ENCODE measurements at places on chromosomes 7 and 10. TPM values are rescaled to one million over a fixed set of nuclear protein-coding genes. Genes with fewer than 3 reads are reported as not detected.

DNA sequence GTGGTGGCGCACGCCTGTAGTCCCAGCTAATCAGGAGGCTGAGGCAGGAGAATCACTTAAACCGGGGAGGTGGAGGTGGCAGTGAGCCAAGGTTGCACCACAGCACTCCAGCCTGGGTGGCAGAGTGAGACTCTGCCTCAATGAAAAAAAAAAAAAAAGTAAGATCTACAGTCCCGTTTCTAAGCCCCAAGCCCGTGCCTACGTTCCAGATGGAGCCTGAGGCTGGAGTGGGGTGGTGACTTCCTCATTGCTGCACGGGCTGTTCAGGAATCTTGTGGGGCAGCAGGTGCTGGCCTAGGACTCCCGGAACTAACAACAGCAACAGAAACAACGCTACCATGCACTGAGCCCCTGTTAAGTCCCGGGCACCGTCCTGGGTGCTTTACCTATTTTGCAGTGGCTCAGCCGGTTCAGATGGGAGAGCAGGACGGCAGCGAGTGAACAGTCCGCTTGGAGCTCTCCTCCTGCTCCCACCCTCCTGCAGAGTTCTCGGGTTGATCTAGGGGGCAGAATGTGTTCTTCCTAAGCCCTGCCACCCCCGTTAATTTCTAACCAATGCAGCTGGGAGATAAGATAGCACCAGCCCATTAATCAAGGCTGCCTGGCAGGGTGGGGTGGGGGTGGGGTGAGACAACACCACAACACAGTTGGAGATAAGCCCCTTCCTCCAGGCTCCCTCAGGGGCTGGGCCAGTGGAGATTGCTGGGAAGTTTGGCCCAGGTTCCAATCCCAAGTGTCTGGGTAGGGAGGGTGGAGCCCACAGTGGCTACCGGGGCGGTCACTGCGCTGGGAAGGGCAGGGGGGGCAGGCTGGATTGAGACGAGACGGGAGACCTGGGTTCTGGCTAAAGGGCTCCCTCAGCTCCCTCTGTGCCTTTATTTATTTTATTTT is 17.0 kb upstream of the SFRP5 start:
- H3K27ac ChIP-seq: no peak overlapping the region
- H3K27me3 ChIP-seq: no peaks in the 10 kb centered on the region
- H3K4me3 ChIP-seq: no peak overlapping the region
- DNase-seq: no peak

- H3K4me1 ChIP-seq: peaks cover 8% of the 10 kb centered on the region
- H3K36me3 ChIP-seq: no peaks in the 10 kb centered on the region
- no peak for DNase-seq
- peaks cover 20% of the 10 kb centered on the region for H3K27me3 ChIP-seq
- H3K4me3 ChIP-seq: no peak overlapping the region
- no peak overlapping the region for H3K27ac ChIP-seq
Measured at GRCh38 chr10:14414901-14415300, 84.2 kb upstream of the FRMD4A start.

Gene SPDYE6
- total RNA-seq: not detected

GRCh38 chr7:139492293-139492692 is 8.8 kb upstream of the KLRG2 start:
- H3K27me3 ChIP-seq: no peaks in the 10 kb centered on the region
- DNase-seq: no peak
- no peak overlapping the region for H3K27ac ChIP-seq
- no peak overlapping the region for H3K4me3 ChIP-seq
- H3K36me3 ChIP-seq: no peaks in the 10 kb centered on the region
- H3K4me1 ChIP-seq: peaks cover 4% of the 10 kb centered on the region

GRCh38 chr7:27567266-27567665 is 95.4 kb downstream of the HIBADH start:
- H3K4me3 ChIP-seq: no peak overlapping the region
- no peak for DNase-seq
- no peaks in the 10 kb centered on the region for H3K27me3 ChIP-seq
- H3K4me1 ChIP-seq: no peaks in the 10 kb centered on the region
- no peaks in the 10 kb centered on the region for H3K36me3 ChIP-seq

Gene BLOC1S2
- total RNA-seq: 55.9 TPM

GRCh38 chr10:11691319-11691755 is 50.8 kb upstream of the ECHDC3 start:
- no peak overlapping the region for H3K4me3 ChIP-seq
- peaks cover 11% of the 10 kb centered on the region for H3K4me1 ChIP-seq
- no peak for DNase-seq
- no peak overlapping the region for H3K27ac ChIP-seq
- no peaks in the 10 kb centered on the region for H3K27me3 ChIP-seq

Gene ACADSB
- total RNA-seq: 17.9 TPM

GRCh38 chr10:75497997-75498883 is 66.8 kb downstream of the LRMDA start:
- no peak overlapping the region for H3K27ac ChIP-seq
- no peaks in the 10 kb centered on the region for H3K4me1 ChIP-seq
- H3K36me3 ChIP-seq: no peaks in the 10 kb centered on the region

DNA sequence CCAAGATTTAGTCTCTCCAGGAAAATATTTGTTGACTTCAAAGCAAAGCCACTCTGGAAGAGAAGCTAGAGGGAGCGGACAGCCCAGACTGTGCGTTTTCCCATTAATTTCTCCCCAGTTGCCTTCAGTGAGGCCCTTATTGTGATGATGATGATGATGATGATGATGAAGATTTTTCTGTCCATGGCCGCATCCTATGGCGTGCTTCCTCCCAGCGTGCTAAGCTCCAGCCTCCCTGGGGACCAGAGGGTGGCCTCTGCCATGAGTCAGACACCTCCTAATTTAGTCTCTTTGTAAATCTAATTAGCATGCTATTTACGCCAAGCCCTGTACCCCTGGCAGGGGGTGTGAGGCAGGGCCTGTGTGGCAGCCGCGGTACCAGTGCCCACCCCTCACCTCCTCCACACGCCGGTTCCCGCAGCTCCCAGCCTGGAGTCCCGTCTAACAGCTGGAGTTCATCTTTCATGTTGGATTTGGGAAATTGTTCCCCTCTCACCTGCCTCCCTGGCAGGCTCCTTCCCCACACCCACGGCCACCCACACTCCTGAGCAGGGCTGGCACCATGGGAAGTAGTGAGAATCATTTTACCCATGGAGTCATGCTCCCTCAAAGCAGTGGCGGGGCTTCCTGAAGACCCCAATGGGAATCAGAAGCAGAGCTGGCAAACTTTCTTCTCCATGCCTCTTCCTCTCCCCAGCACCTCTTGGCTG is 92.2 kb downstream of the C10orf105 start:
- no peaks in the 10 kb centered on the region for H3K27me3 ChIP-seq
- H3K4me3 ChIP-seq: no peak overlapping the region
- no peaks in the 10 kb centered on the region for H3K36me3 ChIP-seq
- no peak for DNase-seq
- no peak overlapping the region for H3K27ac ChIP-seq

DNA sequence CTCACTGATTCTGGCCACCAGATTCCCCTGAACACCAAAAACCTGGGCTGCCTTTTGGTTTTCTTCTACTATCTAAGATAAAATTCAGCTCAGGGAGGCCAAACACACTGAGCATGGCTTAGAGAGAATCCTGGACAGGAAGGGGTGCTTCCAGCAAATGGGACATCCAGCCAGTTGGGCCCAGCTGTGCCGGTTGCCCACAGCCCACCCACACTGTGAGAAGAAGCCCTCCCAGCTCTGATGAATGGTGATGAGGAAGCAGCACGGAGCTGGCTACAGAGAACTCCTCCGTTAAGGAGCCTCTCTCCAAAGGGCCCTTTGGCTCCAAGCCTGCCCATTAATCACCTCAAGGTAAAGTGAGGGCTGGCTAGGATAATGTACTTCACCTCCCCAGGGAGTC is 15.9 kb downstream of the LRRC18 start:
- no peaks in the 10 kb centered on the region for H3K36me3 ChIP-seq
- H3K4me3 ChIP-seq: no peak overlapping the region
- H3K4me1 ChIP-seq: no peaks in the 10 kb centered on the region
- no peaks in the 10 kb centered on the region for H3K27me3 ChIP-seq
- DNase-seq: no peak

Data from CD4-positive, alpha-beta T cell (primary cell).